Activated naive CD4-positive, alpha-beta T cell (primary cell): ENCODE measurements at places on chromosomes 6 and 20.

DNA sequence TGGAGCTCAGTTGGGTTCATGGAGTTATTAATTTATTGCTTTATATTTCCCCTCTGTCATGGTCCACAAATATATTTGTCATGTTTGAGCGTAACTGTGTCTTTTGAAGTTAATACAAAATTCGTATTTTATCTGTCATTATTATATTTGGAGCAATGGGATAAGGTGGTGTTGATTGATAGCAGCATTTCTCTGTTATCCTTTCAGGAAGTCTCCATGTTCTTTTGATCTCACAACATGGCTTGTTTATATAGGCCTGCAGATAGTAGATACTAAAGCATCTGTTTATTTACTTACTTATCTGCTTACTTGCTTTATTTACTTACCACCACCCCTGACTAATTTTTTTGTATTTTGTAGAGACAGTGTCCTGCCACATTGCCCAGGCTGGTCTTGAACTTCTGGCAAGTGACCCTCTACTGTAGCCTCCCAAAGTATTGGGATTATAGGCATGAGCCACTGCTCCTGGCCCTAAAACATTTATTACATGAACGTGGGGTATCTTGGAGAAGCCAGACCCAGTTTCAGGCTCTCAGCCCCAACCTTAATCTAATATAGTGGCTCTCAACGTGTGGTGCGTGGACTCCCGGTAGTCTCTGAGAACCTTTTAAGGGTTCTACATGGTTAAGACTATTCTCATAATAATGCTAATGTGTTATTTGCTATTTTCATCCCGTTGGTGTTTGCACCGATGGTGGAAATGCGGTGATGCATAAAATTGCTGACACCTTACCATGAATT, 104.2 kb downstream of the NCOA3 start:
- DNase-seq = no peak

- no peak for DNase-seq
Observed at GRCh38 chr20:20979934-20980333, 126.2 kb downstream of the LINC00237 start.

GRCh38 chr6:137111296-137112066, 62.0 kb downstream of the IL22RA2 start:
- DNase-seq = no peak

GRCh38 chr6:131688286-131688685, 12.9 kb downstream of the OR2A4 start:
- DNase-seq = no peak

DNA sequence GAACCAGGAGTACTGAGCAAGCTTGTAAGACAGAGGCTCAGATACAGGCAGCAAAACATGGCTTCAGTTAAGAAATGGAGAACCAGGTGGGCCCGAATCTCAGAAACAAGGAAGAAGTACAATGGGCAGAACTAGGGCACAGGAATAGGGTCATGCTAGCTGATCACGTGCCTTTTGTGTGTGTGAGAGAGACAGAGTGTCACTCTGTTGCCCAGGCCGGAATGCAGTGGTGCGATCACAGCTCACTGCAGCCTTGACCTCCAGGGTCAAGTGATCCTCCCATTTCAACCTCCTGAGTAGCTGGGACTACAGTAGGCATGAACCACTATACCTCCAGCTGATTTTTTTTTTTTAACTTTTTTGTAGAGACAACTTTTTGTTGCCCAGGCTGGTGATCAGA, 257.8 kb downstream of the UST start:
- DNase-seq = no peak

- DNase-seq = no peak
Observed at GRCh38 chr6:125314009-125314581, 12.3 kb upstream of the HDDC2 start.

DNA sequence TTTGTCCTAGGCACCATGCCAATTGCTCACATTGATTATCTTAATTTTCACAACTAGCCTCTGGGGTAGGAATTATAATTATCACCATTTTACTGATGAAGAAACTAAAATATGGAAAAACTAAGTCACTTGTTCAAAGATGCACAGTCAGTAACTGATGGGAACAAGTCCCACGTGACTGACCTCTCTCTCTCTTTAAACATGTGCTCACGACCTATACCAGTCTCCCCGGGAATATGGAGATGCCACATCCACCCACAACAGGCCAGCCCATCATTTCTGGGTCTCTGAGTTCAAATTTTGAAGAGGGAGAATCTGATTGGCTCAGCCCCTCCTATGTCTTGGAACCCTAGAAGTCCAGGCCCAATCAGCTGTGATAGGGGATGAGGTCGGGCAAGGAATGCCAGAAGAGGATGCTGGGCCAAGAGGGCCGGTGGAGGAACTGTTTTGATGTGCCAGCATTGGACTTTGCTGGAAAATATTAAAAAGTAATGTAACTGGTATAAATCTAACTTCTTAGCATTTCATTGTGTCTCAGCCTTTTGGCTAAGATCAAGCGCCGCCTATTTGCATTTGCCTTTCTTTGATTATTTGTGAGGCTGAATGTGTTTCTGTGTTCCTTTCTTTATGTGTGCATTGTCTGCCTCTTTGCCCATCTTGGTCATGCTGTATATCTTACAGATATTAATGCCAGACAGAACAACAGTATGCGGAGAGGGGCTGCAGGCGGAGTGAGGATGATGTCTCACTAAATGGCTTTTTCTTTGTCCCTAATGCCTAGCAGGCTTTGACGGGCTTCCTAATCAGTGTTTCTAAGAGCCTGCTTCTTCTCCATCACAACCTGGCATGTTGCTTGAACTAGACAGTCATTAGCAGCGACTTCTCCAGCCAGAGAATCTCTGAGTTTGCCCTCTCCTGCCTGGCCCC, 126.6 kb downstream of the VEGFA start:
- DNase-seq = no peak

DNA sequence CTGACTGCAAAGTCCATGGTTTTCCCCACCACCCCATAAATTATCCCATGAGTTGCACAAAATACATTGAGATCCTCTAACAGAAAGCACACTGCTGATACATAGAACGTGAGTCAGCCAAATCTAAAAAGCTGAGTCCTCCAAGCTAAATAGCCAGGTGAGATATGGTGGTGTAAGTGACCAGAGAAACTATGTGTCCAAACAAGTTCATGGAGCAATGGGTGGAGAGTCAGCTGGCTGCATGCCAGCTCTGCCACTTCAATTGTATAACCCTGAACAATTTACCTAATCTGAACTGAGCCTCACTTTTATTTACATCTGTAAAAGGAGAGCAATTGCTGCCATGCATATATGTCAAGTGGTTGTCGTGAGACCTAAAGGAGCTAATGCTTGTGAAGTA, 9.7 kb downstream of the SNAP25 start:
- no peak for DNase-seq

DNA sequence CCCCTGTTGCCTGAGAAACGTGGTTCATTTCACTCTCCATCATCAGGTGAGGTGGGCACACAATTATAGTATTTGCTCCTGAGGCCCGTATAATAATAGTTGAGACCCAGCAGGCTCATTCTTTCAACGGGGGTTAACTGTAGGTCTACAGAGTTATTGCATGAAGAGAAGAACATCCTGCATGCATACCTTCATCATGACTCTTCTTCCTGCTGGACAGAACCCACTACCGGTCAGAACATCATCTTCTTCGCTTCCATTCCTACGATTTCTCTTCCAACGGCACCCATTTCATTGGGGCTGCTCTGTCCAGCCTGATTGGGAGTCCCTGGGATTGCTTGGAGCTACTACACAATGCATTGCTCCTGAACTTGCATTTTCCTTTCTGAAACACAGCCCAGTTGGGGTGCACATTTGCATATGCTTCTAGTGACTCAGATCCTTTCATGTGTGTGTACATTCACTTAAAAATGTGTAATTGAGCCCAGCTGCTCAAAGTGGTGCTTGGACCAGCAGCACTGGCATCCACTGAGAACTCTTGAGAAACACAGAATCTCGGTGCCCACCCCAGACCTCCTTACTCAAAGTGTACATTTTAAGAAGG, 57.4 kb downstream of the SLC24A3 start:
- DNase-seq = no peak

DNA sequence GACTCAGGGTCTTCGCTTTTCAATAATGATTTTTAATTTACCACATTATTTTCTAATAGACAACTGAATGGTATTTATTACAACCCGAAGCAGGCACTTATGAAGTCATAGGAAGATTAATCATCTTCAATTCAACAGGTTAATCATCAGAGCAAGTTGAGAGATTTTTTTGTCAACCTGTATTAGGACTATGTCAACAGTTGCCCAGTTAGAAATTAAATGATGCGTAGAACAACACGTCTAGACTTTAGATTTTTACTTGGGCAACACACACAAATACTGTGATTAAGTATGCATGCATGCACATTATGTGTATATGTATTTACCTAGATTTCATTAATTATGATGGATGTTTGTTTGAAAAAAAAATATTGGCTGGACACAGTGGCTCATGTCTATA, 4.3 kb downstream of the ILRUN start:
- DNase-seq = no peak

DNA sequence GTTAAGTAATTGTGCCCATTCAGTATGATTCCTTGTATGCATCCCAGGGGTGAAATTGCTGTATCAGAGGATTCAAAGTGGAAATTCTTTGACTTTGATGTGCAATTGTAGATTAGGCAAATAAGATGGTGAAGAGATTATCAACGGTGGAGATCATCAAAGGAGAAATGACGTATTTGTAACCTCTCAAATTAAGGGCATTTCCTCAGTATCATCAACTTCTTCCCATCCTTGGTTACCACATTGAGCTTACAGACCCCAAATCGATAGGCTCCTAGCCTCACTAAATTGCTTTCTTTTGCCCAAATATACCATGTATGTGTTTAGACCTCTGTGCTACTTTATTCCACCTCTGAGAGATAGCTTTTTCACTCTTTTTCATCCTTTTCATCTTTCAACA, 213.1 kb upstream of the ZFP64 start:
- no peak for DNase-seq

DNA sequence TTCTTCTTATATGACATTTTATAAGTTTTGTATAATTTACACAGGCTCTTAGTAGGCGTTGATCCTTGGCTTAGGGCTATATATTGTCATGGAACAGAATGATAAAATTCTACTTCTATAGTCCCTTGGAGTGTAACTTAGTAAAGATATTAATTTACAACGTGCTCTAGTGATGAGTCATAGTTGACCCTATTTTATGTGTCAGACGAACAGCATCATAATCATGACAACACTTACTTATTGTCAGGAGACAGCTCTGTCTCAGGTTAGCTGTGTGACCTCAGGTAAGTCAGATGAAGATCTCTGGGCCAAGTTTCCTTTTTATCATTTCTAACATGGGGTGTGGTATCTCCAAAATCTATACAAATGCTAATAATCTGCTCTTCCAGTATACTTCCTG, 473.5 kb downstream of the UTRN start:
- DNase-seq = no peak

DNA sequence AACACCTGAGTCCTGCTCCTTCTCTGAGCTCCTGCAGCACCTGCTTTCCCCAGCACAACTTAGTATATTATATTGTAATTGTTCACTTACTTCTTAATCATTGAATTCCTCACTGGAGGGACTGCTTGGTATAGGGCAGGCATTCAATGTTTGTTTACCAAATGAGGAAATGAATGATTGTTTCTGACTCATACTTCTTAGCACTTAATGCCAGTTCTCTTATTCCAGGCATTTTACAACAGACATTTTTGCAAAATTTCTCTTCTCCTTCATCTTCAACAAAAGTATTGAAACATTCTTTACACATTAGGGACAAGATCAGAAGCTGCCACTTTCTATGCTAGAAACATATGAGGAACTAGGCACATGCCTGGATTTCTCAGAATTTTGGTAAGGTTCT, 119.4 kb downstream of the TBX18 start:
- DNase-seq = no peak
